ENCODE measurements at places on chromosomes 6 and 20. TPM values are rescaled to one million over a fixed set of nuclear protein-coding genes. Genes with fewer than 3 reads are reported as not detected.

The ZNF292 gene
- 71.6 TPM for total RNA-seq

The KCNK17 gene
- total RNA-seq, result 1.6 TPM

The PIGU gene
- total RNA-seq, result 10.1 TPM

The MEI4 gene
- total RNA-seq, result not detected

- H3K27me3 ChIP-seq, result no peaks in the 10 kb centered on the region
- H3K27ac ChIP-seq, result no peak overlapping the region
- H3K36me3 ChIP-seq, result no peaks in the 10 kb centered on the region
- H3K4me3 ChIP-seq, result no peak overlapping the region
- no peaks in the 10 kb centered on the region for H3K4me1 ChIP-seq
- DNase-seq, result no peak
These were observed 7.7 kb upstream of the TMEM181 start for GRCh38 chr6:158552055-158552795.

DNA sequence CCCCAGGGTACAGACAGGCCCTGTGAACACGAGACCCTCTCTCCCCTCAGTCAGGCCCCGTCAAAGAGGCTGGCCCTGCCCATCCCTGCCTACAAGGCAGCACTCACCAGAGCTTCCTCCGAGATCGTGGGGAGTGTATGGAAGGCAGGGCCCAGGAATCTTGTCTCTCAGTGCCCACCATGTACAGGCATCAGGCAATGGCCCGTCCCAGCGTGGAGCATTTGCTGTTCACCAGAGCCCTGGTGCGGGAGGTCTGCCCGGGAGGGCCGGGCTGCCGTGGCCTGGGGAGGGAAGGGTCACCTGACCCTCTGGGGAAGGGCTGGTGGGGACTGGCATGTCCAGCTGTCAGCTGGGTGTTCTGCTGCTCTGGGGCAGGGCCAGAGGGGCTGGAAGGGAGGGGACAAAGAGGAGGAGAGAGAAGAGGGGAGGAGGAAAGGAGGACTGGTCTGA, at the start of gene IP6K3:
Gene IP6K3, minus strand, starts transcription at position 255 of the 450 bp plus-strand sequence. CDS start 11,429 bp downstream, outside the sequence.
- H3K4me1 ChIP-seq, result no peaks in the 10 kb centered on the region
- H3K27ac ChIP-seq, result no peak within 1 kb of the TSS
- no peaks in the 10 kb centered on the region for H3K27me3 ChIP-seq
- no peak for DNase-seq

- H3K4me3 ChIP-seq, result no peak overlapping the region
- no peaks in the 10 kb centered on the region for H3K36me3 ChIP-seq
- no peak for DNase-seq
- H3K4me1 ChIP-seq, result peaks cover 18% of the 10 kb centered on the region
These were observed 63.6 kb downstream of the CARMIL1 start for GRCh38 chr6:25342802-25343201.

DNA sequence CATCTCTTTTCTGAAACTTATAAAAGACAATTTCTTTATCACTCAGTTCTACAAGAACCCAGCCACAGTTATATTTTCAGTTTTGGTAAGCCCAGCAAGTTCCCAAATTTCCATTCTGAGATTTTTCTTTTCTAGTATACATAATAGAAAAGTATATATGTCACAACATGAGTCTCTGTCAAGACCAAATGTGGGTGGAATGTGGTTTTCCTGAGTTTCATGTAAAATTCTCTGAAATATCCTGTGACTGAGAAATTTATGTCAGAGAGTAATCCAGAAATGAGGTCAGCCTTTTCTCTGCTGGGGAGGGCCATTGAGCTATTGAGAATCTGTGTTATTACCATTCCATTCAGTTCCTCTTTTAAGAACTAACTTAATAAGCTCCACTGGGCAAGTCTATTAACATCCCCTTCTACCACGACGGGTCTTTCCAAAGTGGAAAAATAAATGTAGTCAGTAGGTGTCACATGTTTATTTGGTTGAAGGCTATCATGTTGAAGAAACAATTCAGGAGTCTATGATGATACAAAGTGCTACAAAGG, 100.7 kb upstream of the HMGN3 start:
- H3K4me1 ChIP-seq, result no peaks in the 10 kb centered on the region
- no peak overlapping the region for H3K4me3 ChIP-seq
- H3K36me3 ChIP-seq, result no peaks in the 10 kb centered on the region
- no peak overlapping the region for H3K27ac ChIP-seq
- no peaks in the 10 kb centered on the region for H3K27me3 ChIP-seq
- no peak for DNase-seq

DNA sequence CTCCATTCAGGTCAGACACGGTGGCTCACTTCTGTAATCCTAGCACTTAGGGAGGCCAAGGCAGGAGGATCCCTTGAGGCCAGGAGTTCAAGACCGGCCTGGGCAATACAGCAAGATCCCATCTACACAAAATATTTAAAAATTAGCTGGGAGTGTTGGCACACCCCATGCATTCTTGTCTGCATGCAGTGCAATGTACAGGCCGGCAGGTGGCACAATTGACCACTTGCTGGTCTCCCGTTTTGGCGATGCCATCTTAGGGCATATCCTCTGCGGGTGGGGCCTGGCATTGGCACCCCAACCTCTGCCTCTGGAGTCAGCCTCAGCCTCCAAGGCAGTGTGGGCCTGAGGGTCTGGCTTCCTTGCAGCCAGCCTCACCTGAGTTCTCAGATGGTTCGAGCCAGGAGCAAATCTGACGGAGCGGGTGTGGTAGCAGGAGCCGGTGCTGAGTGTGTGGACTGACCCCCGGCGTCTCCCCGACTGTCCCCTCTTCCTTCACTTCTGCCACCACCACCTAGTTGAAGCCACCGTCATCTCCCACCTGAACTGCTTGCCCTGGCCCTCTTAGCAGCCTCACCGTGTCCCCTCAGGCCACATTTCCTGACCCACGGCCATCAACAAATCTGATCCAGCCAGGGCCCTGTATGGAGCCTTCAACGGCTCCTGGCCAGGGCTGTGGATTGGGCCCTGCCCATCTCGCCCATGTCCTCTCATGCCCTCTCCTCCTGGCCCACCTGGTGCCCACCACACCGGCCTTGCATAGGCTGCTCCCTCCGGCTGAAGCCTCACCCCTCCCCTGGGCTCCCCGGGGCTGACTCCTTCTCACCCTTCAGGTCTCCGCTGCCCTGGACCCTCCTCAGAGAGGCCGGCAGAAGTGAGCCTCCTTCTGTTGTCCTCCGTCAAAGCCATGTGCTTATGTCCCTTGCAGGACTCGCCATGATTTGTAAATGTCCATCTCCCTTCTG, 44.0 kb downstream of the EFCAB8 start:
- no peak overlapping the region for H3K27ac ChIP-seq
- no peak overlapping the region for H3K4me3 ChIP-seq
- DNase-seq, result peak; percentile 81
- no peaks in the 10 kb centered on the region for H3K36me3 ChIP-seq
- H3K4me1 ChIP-seq, result no peaks in the 10 kb centered on the region

GRCh38 chr6:22146678-22146930, 150.2 kb downstream of the PRL start:
- DNase-seq, result no peak
- no peaks in the 10 kb centered on the region for H3K36me3 ChIP-seq
- H3K27me3 ChIP-seq, result no peaks in the 10 kb centered on the region
- no peak overlapping the region for H3K27ac ChIP-seq
- H3K4me3 ChIP-seq, result no peak overlapping the region

DNA sequence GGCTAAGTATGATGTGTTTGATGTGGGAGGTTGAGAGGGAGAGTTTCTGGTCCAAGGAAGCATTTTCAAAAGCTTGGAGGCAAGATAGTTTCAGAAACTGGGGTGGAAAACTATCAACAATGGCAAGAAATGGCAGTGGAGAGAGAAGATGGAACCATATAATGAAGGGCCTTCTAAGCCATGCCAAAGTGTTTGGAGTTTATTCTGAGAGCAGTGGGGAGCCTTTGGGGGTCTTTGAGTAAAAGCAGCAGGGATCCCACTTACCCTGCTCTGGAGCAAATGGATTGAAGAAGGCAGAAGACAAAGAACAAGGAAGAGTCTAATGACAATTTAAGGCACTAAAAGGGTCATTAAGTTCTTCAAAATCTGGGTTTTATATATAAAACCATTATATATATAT, 538.9 kb downstream of the UTRN start:
- no peak for DNase-seq
- no peaks in the 10 kb centered on the region for H3K4me1 ChIP-seq
- no peaks in the 10 kb centered on the region for H3K36me3 ChIP-seq
- no peak overlapping the region for H3K27ac ChIP-seq
- H3K4me3 ChIP-seq, result no peak overlapping the region

DNA sequence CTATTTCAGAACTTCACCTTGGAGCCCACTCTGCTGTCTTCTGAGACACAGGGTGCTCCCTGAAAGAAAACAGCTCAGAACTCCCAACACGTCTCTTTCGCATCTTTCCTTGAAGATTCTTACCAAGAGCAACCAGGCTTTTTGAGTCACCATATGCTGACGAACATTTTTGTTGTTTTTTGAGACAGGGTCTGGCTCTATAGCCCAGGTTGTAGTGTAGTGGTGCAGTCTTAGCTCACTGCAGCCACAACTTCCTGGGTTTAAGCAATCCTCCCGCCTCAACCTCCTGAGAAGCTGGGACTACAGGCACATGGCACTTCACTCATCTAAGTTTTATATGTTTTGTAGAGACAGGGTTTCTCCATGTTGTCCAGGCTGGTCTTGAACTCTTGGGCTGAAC, 68.5 kb downstream of the TRMT11 start:
- no peaks in the 10 kb centered on the region for H3K4me1 ChIP-seq
- DNase-seq, result no peak

DNA sequence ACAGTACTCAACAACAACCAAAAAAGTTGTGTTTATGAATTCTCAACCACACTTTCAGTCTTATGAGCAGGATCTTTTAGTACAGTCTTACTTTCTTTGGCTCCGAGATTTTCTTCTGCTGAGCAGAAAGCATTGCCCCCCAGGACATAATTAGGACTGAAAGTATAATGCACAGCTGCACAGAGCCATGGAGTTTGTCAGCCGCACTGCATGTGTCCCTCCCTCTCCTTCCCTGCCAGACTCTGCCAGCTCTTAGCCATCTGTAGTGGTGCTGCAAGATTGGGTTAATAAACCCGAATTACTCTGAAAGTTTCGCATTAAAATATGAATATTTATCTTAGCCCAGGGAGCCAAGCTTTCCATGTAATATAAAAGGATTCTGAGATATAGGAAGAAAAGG, 179.6 kb upstream of the PTCHD4 start:
- H3K4me3 ChIP-seq, result no peak overlapping the region
- no peaks in the 10 kb centered on the region for H3K4me1 ChIP-seq
- H3K36me3 ChIP-seq, result no peaks in the 10 kb centered on the region
- H3K27ac ChIP-seq, result no peak overlapping the region
- no peak for DNase-seq
- H3K27me3 ChIP-seq, result no peaks in the 10 kb centered on the region

DNA sequence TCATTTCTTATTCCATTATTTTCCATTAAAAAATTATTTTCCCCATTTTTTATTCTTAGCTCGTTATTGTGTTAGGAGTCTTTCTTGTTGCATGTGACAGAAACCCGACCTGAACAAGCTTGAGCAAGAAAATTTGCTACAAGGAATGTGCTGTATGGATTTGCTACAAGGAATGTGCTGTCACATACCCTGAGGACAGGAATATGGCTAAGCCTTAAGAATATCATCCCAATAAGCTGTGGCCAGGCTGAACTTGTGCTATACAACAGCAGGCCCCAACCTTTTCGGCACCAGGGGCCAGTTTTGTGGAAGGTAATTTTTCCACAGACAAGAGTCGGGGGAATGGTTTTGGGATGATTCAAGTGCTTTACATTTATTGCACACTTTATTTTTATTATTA, 114.0 kb downstream of the TRMT11 start:
- H3K4me3 ChIP-seq, result no peak overlapping the region
- no peak for DNase-seq
- H3K27ac ChIP-seq, result no peak overlapping the region
- no peaks in the 10 kb centered on the region for H3K36me3 ChIP-seq

- H3K36me3 ChIP-seq, result no peaks in the 10 kb centered on the region
- H3K27ac ChIP-seq, result no peak overlapping the region
- no peak overlapping the region for H3K4me3 ChIP-seq
- DNase-seq, result no peak
- H3K27me3 ChIP-seq, result no peaks in the 10 kb centered on the region
- H3K4me1 ChIP-seq, result no peaks in the 10 kb centered on the region
These were observed 35.7 kb downstream of the TSPYL4 start for GRCh38 chr6:116218172-116218633.

- no peaks in the 10 kb centered on the region for H3K36me3 ChIP-seq
- no peak for DNase-seq
- H3K27me3 ChIP-seq, result no peaks in the 10 kb centered on the region
- H3K4me1 ChIP-seq, result no peaks in the 10 kb centered on the region
These were observed 134.3 kb downstream of the LINC00237 start for GRCh38 chr20:20971810-20972209.

- no peak for DNase-seq
- no peaks in the 10 kb centered on the region for H3K27me3 ChIP-seq
- no peak overlapping the region for H3K27ac ChIP-seq
- H3K4me3 ChIP-seq, result no peak overlapping the region
These were observed 44.1 kb downstream of the SNX9 start for GRCh38 chr6:157867155-157867559.

DNA sequence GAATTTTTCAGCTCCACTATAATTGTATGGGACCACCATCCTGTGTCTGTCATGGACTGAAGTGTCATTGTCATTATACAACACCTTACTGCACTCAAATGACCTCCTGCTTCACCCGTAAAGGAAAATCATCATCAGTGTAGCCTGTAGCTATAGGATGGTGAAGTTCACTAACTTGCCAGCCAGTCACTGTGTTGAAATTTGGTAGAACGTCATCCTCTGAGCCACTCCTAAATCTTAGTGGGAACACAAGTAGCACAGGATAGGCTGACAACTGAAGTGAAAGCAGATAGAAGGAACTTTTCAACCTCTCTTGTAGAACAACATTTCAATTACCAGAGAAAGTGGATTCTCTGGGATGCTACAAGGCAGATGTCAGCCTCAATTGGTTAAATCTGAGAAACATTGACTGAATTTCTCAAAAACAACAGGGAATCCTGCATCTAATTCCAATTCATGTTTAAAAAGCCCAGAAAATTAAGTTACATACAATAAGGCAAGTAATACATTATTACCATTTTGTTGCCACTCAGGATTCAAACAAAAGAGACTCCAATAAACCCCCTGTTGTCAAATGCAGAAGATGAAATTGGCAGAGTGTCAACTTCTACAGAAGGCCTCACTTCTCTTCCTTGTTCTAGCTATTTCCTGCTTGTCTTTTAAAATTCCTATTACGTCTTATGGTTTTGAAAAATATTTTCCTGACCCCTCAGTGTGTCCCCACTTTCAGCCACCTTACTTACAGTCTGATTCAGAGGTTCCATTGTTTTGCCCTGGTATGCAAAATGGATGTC, 647.9 kb upstream of the AGPAT4 start:
- no peak for DNase-seq
- no peaks in the 10 kb centered on the region for H3K36me3 ChIP-seq
- no peaks in the 10 kb centered on the region for H3K4me1 ChIP-seq
- H3K27ac ChIP-seq, result no peak overlapping the region
- no peaks in the 10 kb centered on the region for H3K27me3 ChIP-seq

GRCh38 chr6:98463038-98464000, 371.1 kb upstream of the POU3F2 start:
- no peak overlapping the region for H3K27ac ChIP-seq
- no peak for DNase-seq
- no peak overlapping the region for H3K4me3 ChIP-seq

All from aorta (tissue), 5 donors.